ENCODE measurements at places on chromosomes 4 and X. TPM values are rescaled to one million over a fixed set of nuclear protein-coding genes. Genes with fewer than 3 reads are reported as not detected.

GRCh38 chr4:57013543-57014120 lies 34.9 kb downstream of the POLR2B start:
- no peaks in the 10 kb centered on the region for H3K4me1 ChIP-seq
- no peaks in the 10 kb centered on the region for H3K27me3 ChIP-seq
- peaks cover 7% of the 10 kb centered on the region for H3K36me3 ChIP-seq
- DNase-seq: no peak
- peak overlapping the region; percentile 27 for H3K27ac ChIP-seq
- no peak overlapping the region for H3K4me3 ChIP-seq

DNA sequence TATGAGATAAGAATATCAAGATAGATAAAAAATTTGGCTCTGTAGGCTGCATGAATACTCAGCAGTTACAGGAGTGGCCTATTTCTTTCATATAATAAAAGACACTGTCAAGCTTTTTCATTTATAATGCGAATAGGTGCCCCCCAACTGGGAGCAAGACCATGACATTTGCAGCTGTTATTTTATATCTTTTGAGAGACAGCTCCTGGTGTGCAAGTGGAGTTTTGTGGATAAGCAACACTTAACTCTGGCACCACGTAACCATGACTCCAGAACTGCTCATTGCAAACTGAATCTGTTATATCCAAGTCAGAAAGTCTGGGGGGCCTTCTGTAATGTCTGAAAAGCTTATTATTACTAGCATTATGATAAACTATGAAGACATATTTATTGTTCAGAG lies 1372.4 kb downstream of the C4orf33 start:
- DNase-seq: no peak
- H3K27ac ChIP-seq: no peak overlapping the region
- H3K36me3 ChIP-seq: no peaks in the 10 kb centered on the region
- H3K4me1 ChIP-seq: no peaks in the 10 kb centered on the region

DNA sequence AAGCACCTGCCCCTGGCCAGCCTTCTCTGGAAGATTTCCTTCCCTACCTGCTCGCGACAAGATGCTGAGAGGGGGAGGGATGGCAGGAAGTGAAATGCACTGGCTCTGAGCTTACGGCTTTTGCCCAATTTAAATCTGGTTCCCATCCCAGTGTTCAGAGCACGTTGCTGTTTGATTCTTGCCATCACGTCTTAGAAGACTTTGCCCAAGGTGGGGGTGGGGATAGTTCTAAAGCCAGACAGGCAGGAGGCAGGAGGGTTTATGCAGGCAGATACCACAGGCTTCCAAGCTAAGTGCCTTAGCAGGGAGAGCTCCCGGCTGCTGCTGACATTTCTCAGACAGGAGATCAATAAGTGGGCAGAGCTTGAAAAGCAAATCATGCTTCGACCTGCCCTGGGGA lies 393.9 kb downstream of the MID1IP1 start:
- no peak for DNase-seq
- H3K4me1 ChIP-seq: no peaks in the 10 kb centered on the region
- no peak overlapping the region for H3K4me3 ChIP-seq
- H3K36me3 ChIP-seq: no peaks in the 10 kb centered on the region

GRCh38 chr4:145890689-145891088 lies 47.9 kb downstream of the ZNF827 start:
- no peaks in the 10 kb centered on the region for H3K27me3 ChIP-seq
- H3K27ac ChIP-seq: no peak overlapping the region
- H3K36me3 ChIP-seq: no peaks in the 10 kb centered on the region
- no peak for DNase-seq
- H3K4me1 ChIP-seq: peaks cover 2% of the 10 kb centered on the region

DNA sequence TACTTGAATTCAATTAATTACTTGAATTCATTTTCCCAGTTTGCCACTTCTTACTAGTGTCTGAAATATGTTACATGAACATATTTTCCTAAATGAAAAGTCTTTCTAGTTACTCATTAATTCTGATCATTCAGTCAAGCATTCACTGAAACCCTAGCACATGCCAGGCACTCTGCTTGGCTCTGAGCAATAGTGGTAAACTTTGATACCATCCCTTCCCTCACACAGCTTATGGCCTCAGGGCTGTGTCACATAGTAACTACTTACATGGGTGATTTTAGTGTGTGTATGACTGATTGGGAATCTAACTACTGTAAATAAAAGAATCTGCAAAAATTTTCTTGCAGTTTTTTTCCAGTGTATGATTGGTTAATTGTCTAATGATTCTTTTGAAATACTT lies 32.7 kb downstream of the METAP1 start:
- H3K27me3 ChIP-seq: no peaks in the 10 kb centered on the region
- peaks cover 9% of the 10 kb centered on the region for H3K4me1 ChIP-seq
- H3K36me3 ChIP-seq: no peaks in the 10 kb centered on the region
- no peak overlapping the region for H3K27ac ChIP-seq
- DNase-seq: no peak

GRCh38 chr4:74451214-74451661 lies 6.3 kb downstream of the AREG start:
- no peaks in the 10 kb centered on the region for H3K4me1 ChIP-seq
- DNase-seq: no peak
- H3K27ac ChIP-seq: no peak overlapping the region
- H3K27me3 ChIP-seq: peaks cover under 1% of the 10 kb centered on the region
- no peaks in the 10 kb centered on the region for H3K36me3 ChIP-seq
- H3K4me3 ChIP-seq: no peak overlapping the region

DNA sequence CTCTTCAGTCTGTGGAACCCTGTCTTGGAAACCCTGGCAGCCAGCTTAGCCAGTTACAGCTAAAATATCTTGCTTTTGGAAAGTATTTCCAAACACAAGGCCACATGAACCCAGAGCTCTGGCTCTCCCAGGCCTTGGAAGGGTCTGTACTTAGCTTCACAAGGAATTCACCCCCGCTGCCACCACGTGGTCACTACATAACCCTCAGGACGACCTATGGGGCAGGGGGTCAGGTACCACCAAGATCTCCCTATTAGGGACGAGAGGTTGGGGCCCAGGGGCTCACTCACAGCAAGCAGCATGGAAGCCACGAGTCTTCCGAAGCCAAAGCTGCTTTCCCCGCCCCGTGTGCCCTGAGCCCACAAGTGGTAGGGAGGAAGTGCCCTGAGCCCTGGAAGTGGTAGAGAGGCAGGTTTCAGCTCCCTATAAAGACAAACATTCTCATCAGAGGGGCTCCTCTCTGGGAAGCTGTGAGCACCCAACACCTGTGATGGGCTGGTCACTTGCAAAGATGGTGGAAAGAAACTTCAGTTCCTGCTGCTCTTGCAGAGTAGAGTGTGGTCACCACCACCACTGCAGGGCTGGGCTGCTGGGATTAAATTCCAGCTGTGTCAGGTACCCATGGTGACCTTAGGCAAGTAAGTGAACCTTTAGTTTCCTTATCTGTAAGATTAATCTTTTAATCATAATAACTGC lies 4.7 kb upstream of the JAKMIP1 start:
- no peaks in the 10 kb centered on the region for H3K4me1 ChIP-seq
- DNase-seq: no peak
- no peak overlapping the region for H3K4me3 ChIP-seq
- no peaks in the 10 kb centered on the region for H3K36me3 ChIP-seq

DNA sequence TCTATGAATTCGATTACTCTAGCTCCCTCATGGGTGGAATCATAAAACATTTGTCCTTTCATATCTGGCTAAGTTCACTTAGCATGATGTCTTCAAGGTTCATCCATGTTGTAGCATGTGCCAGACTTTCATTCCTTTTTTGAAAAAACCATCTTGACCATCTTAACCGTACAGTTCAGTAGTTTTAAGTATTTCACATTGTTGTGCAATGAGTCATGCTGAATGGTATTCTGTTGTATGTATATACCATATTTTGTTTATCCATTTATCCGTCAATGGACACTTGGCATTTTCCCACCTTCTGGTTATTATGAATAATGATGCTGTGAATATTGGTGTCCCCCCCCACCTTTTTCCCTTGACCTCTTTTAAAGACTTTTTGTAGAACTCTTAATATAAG lies 72.4 kb upstream of the TLR2 start:
- H3K4me3 ChIP-seq: no peak overlapping the region
- H3K4me1 ChIP-seq: peaks cover 3% of the 10 kb centered on the region
- H3K27me3 ChIP-seq: no peaks in the 10 kb centered on the region
- no peak for DNase-seq

DNA sequence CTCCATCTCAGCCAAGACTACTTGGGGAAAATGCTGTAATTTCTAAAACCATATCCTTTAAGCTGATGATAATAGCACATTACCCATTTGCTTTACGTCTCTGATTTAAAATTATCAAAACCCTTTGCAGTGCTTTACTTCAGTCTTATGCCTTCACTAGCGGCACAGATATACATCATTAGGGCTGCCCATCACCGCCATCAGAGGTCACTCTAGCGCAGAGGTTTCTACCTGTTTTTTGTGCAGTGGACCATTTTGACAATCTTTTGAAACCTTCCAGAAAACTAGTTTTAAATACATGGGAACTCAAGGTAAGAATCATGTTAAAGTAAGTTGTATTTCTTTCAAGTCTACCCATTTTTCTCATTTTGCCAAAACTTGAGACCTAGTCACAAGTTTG lies 592.5 kb downstream of the PPARGC1A start:
- H3K27me3 ChIP-seq: no peaks in the 10 kb centered on the region
- H3K36me3 ChIP-seq: no peaks in the 10 kb centered on the region
- no peaks in the 10 kb centered on the region for H3K4me1 ChIP-seq
- no peak for DNase-seq

DNA sequence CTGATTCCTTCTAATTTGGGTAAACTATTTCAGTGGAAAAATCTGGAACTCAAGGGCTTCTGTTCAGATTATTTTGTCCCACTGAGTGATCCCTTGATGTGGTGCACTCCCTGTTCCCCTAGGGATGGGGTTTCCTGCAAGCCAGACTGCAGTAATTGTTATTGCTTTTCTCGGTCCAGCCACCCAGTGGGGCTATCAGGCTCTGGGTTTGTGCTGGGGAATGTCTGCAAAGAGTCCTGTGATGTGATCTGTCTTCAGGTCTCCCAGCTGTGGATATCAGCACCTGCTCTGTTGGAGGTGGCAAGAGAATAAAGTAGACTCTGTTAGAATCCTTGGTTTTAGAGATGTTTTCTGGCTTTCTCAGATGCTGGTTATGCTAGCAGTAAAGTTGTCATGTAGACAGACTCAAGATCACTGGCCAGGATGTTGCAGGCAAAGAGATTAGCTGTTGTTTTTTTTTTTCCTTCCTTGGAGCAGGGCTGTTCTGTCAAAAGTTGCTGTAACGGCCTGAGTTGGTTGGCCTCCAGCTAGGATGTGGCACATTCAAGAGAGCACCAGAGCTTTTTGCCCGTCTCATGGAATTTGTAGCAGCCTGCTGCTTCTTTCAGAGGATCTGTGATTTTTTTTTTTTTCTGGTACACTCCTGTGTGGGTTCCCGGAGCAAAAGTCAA lies 1314.0 kb downstream of the PCDH19 start:
- H3K4me1 ChIP-seq: no peaks in the 10 kb centered on the region
- no peak overlapping the region for H3K4me3 ChIP-seq
- no peak overlapping the region for H3K27ac ChIP-seq
- H3K27me3 ChIP-seq: no peaks in the 10 kb centered on the region
- H3K36me3 ChIP-seq: no peaks in the 10 kb centered on the region
- no peak for DNase-seq

DNA sequence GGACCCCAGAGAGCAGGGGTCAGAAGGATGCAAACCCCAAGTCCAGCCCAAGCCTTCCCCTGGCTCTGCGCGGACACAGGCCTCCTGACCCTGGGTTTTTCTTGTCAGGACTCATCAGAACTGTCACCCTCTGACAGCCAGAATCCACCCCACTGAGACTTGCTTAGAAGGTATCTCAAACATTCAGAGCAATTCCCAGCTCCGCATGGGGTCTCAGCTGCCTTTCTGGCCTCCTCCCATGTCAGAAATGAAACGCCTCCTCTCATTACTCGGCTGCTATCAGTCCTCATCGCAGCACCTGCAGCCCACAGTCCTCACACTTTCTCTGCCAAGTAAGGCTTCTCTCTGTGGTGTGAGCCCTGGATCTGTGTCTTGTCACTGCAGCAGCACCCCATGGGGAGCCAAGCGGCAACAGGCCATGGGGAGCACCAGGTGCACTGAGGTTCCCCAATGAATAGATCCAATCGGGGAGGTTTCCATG lies 97.8 kb downstream of the WFS1 start:
- no peaks in the 10 kb centered on the region for H3K36me3 ChIP-seq
- no peaks in the 10 kb centered on the region for H3K4me1 ChIP-seq
- DNase-seq: no peak
- H3K4me3 ChIP-seq: no peak overlapping the region

Gene MAGEE1
- polyA plus RNA-seq: 4.6 TPM

Gene XAGE1A
- not detected for polyA plus RNA-seq

Gene USP26
- polyA plus RNA-seq: not detected

Gene TMEM131L
- polyA plus RNA-seq: 2.0 TPM

Gene FHL1
- polyA plus RNA-seq: 1,215 TPM

Data from aorta (tissue), 5 donors.